ENCODE measurements at places on chromosomes 6 and 20.

DNA sequence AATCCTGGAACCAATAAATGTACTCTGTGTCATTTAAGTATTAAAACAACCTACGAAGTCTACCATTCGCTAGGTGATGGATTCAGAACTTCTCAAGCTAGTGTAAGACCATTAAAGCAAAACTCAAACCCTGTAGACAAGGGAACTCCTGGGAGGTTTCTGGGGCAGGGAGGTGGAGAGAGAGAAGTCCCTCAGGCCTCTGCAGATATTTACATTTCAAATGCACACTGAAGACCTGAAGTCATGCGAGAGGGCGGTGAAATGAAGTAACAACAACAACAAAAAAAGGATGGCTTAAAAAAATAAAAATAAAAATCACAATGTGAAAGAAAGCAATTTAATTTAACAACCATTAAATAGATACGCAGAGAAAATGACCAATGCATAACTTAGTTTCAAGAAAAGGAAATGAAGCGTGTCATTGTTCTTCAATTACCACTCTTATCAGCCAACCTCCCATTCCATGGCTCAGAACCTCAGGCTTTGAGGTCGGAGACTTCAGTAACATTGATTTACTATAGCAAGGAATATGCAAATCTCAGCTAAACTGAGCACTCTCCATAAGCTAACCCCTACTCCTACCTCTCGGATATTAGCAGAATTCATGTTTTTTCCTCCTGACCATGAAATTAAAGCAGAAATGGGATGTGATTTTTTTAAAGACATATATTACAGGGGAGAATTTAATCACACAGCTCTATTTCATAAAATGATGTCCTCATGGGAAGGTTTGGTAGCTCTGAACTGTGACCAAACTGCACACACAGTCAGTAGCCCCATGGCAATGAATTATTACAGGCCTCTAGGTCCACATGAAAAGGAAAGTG is 140.6 kb downstream of the KIF16B start:
- DNase-seq = no peak

DNA sequence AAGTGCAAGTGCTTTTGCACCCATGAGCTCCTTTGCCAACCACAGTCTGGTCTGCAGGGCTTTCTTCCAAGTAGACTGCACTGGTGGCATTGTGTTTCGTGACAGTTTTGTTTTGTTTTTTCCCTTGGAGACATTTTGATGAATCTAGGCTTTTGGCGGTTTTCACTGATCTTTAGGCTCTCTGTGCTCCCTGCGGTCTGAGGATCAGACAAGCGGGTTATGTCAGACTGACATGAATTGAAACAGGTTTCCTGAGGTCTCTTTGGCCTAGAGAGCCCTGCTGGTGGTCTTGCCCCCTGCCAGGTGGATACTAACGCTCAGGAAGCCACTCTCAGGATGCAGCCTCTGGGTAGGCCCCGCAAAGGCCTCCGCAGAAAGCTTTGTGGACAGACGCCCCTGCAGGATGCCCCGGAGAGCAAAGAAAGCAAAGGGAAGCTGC is 555.4 kb upstream of the AGPAT4 start:
- no peak for DNase-seq

DNA sequence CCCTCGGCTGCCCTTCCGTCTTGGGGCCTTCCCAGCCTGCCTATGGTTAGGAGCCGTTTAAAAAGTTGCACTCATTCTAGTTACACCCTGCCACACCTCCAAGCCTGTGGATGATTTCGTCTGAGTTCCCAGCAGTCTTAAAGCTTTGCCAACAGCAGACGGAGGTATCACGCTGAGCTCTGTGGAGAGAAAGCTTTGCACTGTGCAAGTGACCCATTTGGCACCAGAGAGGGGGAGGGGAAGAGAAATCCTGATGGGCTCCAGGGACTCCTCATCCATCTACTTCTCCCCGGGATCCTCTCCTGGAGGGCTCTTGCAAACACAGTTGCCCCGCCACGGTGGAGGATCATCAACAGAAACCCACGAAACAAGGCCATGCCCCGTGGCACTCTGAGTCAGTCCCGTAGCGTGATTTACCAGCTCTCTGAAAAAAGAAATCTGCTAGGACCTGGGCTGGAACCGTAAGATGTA is 98.8 kb upstream of the CITED2 start:
- no peak for DNase-seq

GRCh38 chr6:84731401-84731800 is 33.0 kb downstream of the TBX18 start:
- no peak for DNase-seq

GRCh38 chr6:2102316-2102883 is 143.0 kb downstream of the GMDS start:
- DNase-seq = no peak

GRCh38 chr6:40419377-40419776 is 167.8 kb downstream of the LRFN2 start:
- DNase-seq = no peak

- DNase-seq = no peak
These were observed 636.3 kb downstream of the UTRN start for GRCh38 chr6:144921206-144921975.

GRCh38 chr6:32581315-32582095 is 8.1 kb downstream of the HLA-DRB1 start:
- DNase-seq = no peak

- no peak for DNase-seq
These were observed 65.1 kb downstream of the ALDH8A1 start for GRCh38 chr6:134884752-134885151.

- no peak for DNase-seq
These were observed 33.8 kb downstream of the UQCC2 start for GRCh38 chr6:33677689-33678088.

DNA sequence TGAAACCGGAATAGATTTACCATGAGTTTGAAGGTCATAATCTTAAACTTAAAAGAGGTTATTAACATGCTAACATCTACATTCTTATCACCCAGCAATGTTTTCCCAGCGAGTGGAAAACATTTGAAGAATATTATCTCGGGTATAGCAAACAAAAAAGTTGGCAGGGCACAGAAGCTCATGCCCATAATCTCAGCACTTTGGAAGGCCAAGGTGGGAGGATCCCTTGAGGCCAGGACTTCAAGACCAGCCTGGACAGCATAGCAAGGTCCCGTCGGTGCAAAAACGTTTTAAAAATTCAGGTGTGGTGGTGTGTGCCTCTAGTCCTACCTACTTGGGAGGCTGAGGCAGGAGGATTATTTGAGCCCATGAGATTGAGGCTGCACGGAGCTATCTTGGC is 213.5 kb downstream of the MANEA start:
- no peak for DNase-seq

DNA sequence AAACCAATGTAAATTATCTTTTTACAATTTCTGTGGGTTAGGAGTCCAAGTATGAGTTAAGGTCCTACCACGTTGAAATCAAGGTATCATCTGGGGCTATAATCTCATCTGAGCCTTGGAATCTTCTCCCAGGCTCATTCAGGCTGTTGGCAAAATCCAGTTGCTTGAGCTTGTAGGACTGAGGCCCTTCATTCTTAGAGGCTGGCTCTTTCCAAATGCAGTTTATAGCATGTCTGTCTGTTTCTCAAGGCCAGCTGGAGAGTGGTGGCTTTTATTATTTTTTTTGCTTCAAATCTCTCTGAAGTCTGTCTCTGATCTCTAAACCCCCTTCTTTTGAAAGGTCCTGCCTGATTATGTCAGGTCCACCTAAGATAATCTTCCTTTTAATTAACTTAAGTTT is 177.2 kb upstream of the ASCC3 start:
- DNase-seq = no peak

- DNase-seq = peak; percentile 10
These were observed 155.7 kb upstream of the PRSS16 start for GRCh38 chr6:27091661-27092315.

GRCh38 chr20:38315290-38315966 is 11.5 kb downstream of the BPI start:
- DNase-seq = no peak

GRCh38 chr6:144013486-144013909 is 5.4 kb upstream of the PLAGL1 start:
- DNase-seq = peak; percentile 54

DNA sequence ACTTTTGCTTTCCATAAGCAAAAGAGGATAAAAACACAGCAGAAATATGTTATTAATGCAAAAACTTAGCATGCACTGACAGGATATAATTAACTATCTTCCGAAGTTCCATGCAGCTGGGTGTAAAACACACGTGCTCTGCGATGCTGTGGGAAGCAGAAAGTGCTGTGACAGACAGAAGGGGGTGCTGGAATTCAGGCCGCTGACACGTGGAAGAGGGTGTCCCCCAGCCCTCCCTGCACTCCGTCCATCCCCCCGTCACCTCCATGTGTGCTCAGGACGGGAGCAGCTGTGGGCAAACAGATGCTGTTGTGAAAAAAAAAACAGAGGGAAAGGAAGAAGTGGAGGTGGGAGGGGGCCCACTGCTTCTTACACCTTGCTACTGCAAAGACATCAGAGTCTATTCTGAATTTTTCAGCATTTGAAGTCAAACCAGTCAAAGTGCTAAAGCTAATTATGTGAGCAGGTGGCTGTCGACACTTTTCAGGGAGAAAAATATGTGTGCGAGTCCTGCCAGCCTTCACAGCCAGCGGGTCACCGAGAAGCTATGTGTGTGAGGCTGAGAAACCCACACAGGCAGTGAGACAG is 175.9 kb upstream of the AFDN start:
- no peak for DNase-seq

DNA sequence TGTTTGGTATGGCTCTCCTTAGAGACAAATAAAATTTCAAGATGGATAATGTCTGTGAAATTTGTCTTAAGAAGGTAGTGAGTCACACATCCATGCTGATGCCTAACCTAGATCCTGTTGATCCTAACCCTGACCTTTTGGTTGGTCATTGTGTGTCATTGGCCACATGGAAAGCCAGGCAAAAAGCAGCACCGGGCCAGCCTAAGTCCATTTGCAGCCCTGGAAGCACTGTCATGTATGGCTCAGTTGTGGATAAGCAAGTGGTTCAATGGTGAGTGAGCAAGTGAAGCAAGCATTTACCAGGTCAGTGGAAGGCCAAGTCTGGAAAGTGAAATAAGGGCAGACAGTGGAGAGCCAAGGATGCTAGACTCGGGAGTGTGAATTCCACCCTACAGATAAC is 12.1 kb upstream of the XRN2 start:
- DNase-seq = no peak

- DNase-seq = no peak
These were observed 17.8 kb upstream of the SLC32A1 start for GRCh38 chr20:38706509-38706908.

DNA sequence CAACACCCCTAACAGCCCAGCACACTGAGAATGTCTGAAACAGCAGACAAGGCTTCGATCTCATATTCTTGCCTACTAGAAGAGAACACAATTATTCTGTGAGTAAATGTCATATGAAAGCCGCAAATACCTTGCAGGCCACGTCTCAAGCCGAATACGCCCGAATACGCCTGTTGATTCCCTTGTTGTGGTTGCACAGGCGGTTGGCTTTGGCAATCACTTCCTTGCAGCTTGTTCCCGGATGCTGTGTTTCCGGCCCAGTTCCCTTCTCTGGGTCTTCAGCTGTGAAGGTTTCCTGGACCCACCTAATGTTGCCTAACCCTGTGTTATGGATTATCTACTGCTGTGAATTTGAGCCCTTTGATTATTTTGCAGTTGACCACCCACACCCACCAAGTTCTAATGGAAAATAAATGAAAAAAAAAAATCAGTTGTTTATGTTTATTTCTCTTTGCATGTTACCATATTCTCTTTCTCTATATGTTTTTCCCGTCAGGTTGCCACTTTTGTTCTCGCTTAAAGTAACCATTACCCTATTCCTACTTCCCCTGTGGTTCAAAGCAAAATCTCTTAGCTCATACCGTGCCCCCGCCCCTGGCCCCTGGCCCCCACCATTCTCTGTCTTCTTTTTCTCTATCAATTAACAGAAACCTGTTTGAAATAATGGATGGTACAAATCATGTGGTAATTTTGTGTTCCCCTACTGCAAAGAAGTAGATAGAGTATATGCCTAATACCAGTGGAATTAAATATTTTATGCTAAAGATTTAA is 172.4 kb downstream of the ADGB start:
- DNase-seq = peak; percentile 5

- no peak for DNase-seq
These were observed 158.8 kb downstream of the SCP2D1 start for GRCh38 chr20:18972251-18972876.

Data from right lung (tissue), 10 donors.